PC-9 (cell line): ENCODE measurements at places on chromosomes 5 and 9. TPM values are rescaled to one million over a fixed set of nuclear protein-coding genes. Genes with fewer than 3 reads are reported as not detected.

The FRRS1L gene
- total RNA-seq = not detected in 2 replicates

The SETD9 gene
- total RNA-seq = 6.5 and 7.3 TPM in 2 replicates

The SETX gene
- 21.2 and 23.5 TPM in 2 replicates for total RNA-seq

The SUSD3 gene
- total RNA-seq = 8.4 and 8.7 TPM in 2 replicates

- H3K36me3 ChIP-seq = no peaks in the 10 kb centered on the region
- no peak for DNase-seq
- no peaks in the 10 kb centered on the region for H3K27me3 ChIP-seq
These were observed 446.2 kb upstream of the RIOK2 start for GRCh38 chr5:97629276-97629675.

- H3K4me1 ChIP-seq = peaks cover 37% of the 10 kb centered on the region
- no peaks in the 10 kb centered on the region for H3K36me3 ChIP-seq
These were observed 70.5 kb downstream of the FOCAD start for GRCh38 chr9:20754556-20754955.

GRCh38 chr5:176394881-176395675 is 6.5 kb downstream of the HIGD2A start:
- H3K4me3 ChIP-seq = no peak overlapping the region
- peaks cover 1% of the 10 kb centered on the region; the same call in 1 of the 2 replicates for H3K4me1 ChIP-seq
- no peaks in the 10 kb centered on the region for H3K27me3 ChIP-seq
- H3K27ac ChIP-seq = no peak overlapping the region
- no peaks in the 10 kb centered on the region for H3K36me3 ChIP-seq

- no peak overlapping the region for H3K4me3 ChIP-seq
- no peak for DNase-seq
- peaks cover 10% of the 10 kb centered on the region for H3K4me1 ChIP-seq
- no peak overlapping the region for H3K27ac ChIP-seq
- no peaks in the 10 kb centered on the region for H3K27me3 ChIP-seq
These were observed 2.3 kb downstream of the BRD3OS start for GRCh38 chr9:134027561-134027960.

DNA sequence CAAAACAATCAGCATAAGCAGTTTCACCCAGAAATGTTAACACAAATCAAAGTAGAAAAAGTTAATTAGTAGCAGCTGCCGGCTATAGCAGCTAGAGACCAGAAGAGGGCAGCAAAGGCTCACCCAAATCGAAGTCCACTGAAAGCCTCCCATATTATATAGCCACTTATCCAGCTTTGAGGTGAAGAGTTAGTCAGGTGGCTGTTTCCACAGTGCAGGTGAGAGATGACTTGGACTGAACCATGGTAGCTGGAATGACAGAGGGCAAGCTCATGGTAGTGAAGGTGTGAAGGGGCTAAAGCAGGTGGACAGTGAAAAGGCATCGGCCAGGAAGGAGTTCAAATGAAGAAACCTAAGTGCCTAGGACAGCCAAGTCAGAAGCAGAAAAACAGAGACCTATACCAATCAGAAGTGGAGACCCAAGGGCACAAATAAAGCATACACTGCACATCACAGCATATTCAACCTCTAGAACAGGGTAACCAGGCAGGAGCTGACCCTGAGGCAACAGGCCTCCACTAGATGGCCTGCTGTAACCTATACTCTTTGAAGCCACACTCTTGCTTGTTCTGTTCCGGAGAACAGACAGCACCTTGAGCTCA is 7.2 kb upstream of the RNF38 start:
- no peaks in the 10 kb centered on the region for H3K4me1 ChIP-seq
- peak; percentile 47 for DNase-seq
- H3K36me3 ChIP-seq = no peaks in the 10 kb centered on the region
- no peak overlapping the region for H3K4me3 ChIP-seq
- H3K27me3 ChIP-seq = no peaks in the 10 kb centered on the region

DNA sequence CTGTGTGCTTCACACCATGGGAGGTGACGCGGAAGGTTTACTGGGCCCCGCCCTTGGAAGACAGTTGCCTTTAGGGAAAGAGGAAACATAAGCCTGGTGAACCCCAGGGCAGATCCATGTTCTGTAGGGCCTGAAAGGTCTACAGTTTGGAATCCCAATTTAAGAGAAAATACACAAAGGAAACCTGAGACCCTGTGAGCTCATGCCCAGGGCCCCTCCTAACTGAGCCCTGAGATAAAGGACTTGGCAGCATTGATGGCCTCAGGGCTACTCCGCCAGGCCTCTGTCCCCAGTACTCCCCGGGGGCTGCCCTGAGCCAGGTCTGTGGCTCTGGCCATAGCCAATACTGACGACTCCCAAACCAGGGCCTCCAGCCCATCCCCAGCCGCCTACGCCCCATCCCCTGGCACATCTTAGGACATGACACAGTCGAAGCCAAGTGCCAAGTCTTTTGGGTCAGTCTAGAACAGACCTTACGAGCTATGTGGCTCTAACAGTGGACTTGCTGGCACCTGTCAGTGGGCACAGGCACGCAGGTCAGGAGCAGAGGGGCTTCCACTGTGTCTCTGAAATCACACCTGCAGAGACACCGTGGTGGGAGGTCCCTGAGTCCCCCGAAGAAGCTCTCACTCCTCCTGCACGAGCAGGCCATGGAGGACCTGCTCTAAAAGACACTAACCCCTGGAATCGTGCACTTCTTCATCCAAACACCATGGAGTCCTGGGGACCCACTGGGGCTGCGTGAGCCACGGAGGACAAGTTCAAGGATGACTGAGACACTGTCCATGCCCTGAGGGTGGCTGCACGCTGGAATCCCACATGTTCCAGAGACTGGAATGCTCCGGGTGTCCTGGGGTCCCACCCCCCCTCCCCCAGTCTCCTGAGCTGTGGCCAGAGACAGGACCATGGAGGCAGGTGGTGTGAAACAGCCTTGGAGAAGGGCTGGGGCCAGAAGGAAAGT is 40.3 kb upstream of the BARHL1 start:
- no peaks in the 10 kb centered on the region for H3K4me1 ChIP-seq
- H3K36me3 ChIP-seq = no peaks in the 10 kb centered on the region
- no peak overlapping the region for H3K4me3 ChIP-seq
- DNase-seq = no peak
- H3K27me3 ChIP-seq = peaks cover 97% of the 10 kb centered on the region
- no peak overlapping the region for H3K27ac ChIP-seq

DNA sequence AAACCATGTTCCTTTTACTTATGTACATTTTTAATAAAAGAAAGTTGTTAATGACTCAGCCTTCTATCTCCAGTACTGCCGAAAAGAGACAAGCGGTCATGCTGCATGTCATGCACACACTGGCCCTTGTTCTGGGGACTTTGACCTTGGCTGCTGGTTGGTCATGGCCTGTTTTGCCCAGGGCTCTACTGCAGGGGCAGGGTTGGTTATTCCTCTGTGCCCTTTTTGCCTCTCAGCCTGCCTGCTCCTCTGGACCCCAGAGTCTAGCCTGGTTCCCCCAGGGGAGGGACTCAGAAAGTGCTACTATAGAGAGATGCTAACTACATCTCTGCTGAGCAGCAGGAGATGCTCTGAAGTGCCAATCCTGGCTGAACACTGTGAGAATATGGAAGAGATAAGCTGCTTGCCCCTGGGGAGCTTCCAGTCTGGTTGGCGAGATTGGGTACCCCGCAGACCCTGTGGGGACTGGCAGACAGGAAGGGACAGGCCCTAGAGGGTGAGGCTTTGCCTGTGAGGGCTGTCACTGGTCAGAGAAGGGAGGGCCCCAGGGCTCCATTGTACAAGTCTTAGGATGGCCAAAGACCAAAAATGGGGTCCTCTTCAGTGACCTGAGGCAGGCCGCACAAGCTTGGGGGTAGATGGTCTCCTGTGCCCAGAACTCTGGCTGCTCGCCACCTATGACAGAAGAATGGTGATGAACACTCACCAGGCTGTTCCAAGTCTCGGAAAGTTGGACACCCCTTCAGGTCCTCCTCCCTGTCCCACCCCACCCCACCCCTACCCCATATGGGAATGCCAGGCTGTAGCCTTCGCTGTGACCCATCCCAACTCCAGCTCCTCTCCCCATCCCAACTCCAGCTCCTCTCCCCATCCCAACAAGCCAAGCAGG is 14.3 kb downstream of the IRF1 start:
- H3K27ac ChIP-seq = no peak overlapping the region
- H3K4me1 ChIP-seq = no peaks in the 10 kb centered on the region
- no peaks in the 10 kb centered on the region for H3K27me3 ChIP-seq
- H3K4me3 ChIP-seq = no peak overlapping the region

GRCh38 chr9:14193328-14193990 is 120.5 kb downstream of the NFIB start:
- no peak overlapping the region for H3K27ac ChIP-seq
- H3K4me3 ChIP-seq = no peak overlapping the region
- no peak for DNase-seq

DNA sequence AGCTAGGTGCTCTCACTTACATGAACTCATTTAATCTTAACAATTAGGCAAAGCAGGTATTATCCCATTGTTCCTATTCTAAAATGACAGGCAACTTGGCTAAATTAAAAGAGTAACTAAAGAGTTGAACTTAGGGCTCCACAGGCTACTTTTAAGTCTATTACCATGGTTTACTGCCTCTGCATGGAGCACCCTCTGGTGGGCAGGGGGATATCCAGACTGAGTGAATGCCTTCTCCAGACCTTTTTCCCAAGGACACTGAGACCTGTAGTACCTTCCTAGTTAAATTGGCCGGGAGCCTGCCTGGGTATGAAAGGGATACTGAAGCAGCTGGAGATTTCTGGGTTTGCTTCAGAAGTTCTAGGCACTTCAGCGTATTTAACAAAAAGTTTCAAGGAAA is 238.1 kb downstream of the ELAVL2 start:
- H3K4me3 ChIP-seq = no peak overlapping the region
- H3K36me3 ChIP-seq = no peaks in the 10 kb centered on the region
- no peaks in the 10 kb centered on the region for H3K27me3 ChIP-seq
- DNase-seq = no peak
- no peak overlapping the region for H3K27ac ChIP-seq
- H3K4me1 ChIP-seq = peaks cover 14% of the 10 kb centered on the region

GRCh38 chr5:116045821-116046220 is 13.5 kb downstream of the ARL14EPL start:
- DNase-seq = no peak
- H3K4me1 ChIP-seq = 0 out of 2 replicates have a peak, but pooled peaks cover 9% of the 10 kb centered on the region
- no peaks in the 10 kb centered on the region for H3K36me3 ChIP-seq
- no peak overlapping the region for H3K4me3 ChIP-seq
- no peak overlapping the region for H3K27ac ChIP-seq
- H3K27me3 ChIP-seq = no peaks in the 10 kb centered on the region
